ENCODE measurements at places on chromosomes 5 and 9.

DNA sequence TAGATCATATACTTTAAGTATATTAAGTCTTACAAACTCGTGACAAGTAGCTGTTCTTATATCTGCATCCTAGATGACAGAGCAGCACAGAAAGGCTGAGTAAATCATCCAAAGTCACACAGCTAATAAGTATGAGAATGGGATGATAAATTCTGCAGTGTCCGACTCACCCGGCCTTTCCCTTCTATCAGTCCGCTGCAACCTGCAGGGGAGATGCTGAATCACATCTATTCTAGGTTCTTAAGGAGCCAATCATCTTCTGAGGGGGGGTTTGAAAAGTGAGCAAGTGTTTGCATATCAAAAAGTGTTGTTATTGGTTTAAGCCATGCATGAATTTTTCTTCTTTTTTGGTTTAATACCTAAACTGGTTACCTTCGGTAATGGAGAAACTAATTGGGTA, 38.9 kb downstream of the ADAMTS16 start:
- DNase-seq: no peak

- DNase-seq: no peak
These were observed 24.2 kb downstream of the PSMB7 start for GRCh38 chr9:124390794-124391658.

- DNase-seq: no peak
These were observed 43.6 kb upstream of the SLC30A5 start for GRCh38 chr5:69050214-69050613.

- no peak for DNase-seq
These were observed 17.9 kb upstream of the DAPK1 start for GRCh38 chr9:87479801-87480201.

GRCh38 chr9:126975327-126976220, 61.0 kb downstream of the RALGPS1 start:
- no peak for DNase-seq

DNA sequence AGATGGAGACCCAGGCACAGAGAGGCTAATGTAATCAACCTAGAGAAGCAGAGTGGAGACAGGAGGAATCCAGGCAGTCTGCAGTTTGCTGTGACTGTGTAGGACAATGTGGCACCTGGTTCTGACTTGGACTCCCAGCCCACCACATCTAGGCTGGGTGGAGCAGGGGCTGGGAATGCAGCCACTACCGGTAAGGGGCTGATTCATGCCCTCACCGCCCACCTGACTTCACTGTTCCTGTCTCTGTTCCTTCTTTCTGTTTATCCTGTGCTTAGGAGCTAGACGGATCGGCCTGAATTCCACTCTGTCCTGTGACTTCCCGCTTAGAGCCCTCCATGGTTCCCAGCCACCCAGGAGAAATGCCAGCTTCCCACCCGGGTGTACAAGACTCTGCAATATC, 2.6 kb downstream of the PDLIM4 start:
- DNase-seq: no peak

- DNase-seq: no peak
These were observed 14.9 kb downstream of the MYO10 start for GRCh38 chr5:16921211-16921610.

DNA sequence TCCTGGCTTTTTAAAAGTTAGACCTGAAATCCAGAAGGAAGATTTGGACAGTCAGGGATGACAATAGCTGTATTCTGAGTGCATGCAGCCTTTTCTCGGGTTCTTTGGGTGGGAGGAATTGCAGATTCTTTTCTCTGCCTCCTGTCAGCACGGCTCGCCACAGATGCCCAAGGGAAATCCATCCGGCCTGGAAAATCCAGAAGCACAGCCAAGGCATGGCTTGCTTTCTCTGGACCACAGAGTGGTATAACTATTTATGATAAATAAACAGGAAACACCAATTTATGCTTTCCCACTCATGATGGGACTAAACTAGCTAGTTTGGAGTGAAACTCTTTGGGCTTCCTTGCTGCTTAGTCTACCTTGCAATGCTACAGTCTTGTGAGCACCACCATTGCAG, 59.1 kb downstream of the C9orf152 start:
- DNase-seq: no peak

- no peak for DNase-seq
These were observed 761 bp downstream of the REEP2 start for GRCh38 chr5:138439477-138440158.

DNA sequence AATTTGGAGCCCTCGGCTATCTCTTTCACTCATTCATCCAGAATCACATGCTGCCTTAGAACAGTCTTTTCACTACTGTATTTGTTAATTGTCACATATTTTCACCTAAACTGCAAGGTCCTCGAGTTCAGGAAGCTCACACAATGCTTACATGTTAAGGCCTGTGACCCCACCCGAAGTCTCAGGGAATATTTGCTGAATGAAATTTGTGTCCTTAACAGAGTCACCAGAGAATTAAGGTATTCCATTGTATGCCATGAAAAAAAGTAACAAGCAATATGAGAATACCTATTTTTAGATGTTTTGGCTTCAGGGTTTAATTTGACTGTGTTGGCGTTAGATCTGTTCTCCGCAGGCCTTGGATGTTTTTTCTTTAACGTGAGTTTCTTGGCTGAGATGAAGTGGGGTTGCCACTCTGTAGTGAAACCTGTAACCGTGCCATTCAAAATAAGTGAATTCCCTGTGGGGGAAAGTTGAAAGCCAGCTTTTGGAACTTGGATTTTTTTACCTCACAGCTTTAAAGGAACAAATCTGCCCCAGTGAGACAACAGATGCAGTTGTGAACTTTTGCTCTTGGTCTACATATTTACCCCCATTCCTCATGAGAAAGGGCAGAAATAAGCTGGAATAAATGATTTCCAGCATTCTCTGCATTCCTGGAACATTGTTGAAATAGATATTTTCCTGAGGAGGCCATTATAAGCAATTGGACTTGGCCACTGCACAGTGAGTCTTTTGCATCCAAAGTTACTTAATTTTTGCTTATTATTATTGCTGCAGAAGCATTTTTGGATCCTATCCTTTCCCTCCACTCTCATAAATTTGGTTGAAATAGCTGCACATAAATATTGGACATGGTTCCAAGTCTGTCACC, 35.9 kb upstream of the FBP1 start:
- no peak for DNase-seq

- DNase-seq: no peak
These were observed 336.7 kb upstream of the CLINT1 start for GRCh38 chr5:158195416-158196210.

GRCh38 chr9:5518171-5518936, 8.0 kb downstream of the PDCD1LG2 start:
- DNase-seq: no peak

DNA sequence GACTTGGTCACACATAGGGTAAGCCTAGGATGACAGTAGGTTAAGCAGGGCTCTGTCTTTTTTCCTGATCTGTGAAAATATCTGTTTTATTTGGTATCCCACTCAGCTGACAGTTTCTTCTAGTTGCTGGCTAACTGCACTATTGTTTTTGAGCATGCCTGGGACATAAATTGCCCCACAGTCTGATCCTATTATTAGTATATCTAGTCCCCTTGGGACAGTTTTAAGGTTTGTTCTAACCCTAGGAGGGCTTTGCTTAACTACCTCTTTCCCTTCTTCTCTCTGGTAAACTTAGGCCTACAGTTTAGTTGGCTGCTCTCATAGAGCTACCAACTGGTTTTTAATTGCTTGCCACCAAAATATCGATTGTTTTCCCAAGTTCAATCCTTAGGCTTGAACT, 446.6 kb downstream of the ARHGEF28 start:
- no peak for DNase-seq

GRCh38 chr5:106587-106986, 14.6 kb downstream of the PLEKHG4B start:
- no peak for DNase-seq

DNA sequence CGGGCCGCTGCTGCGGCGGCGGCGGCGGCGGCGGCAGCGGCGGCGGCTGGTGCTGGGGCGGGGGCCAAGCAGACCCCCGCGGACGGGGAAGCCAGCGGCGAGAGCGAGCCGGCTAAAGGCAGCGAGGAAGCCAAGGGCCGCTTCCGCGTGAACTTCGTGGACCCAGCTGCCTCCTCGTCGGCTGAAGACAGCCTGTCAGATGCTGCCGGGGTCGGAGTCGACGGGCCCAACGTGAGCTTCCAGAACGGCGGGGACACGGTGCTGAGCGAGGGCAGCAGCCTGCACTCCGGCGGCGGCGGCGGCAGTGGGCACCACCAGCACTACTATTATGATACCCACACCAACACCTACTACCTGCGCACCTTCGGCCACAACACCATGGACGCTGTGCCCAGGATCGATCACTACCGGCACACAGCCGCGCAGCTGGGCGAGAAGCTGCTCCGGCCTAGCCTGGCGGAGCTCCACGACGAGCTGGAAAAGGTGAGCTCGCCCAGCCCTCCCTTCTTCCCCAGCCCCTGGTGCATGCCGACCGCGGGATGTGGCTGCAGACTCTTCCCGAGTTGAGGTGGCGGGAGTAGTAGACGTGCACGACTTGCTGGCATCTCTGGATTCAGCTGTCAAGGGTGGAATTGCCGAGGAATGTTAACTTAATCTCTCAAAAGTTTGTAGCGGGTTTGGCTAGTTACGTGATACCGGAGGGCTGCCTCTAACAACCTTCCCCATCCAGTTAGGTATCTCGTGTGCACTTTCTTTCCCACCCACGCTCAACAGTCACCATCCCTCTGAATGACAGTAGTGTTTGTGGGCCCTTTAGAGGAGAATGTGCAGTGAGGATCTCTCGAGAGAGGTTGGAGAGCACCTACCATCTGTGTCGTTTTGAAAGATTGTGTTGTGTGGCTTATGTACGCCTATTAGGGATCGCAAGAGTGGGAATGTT, 932 bp downstream of the SLC12A2 start:
- DNase-seq: peak; percentile 26

DNA sequence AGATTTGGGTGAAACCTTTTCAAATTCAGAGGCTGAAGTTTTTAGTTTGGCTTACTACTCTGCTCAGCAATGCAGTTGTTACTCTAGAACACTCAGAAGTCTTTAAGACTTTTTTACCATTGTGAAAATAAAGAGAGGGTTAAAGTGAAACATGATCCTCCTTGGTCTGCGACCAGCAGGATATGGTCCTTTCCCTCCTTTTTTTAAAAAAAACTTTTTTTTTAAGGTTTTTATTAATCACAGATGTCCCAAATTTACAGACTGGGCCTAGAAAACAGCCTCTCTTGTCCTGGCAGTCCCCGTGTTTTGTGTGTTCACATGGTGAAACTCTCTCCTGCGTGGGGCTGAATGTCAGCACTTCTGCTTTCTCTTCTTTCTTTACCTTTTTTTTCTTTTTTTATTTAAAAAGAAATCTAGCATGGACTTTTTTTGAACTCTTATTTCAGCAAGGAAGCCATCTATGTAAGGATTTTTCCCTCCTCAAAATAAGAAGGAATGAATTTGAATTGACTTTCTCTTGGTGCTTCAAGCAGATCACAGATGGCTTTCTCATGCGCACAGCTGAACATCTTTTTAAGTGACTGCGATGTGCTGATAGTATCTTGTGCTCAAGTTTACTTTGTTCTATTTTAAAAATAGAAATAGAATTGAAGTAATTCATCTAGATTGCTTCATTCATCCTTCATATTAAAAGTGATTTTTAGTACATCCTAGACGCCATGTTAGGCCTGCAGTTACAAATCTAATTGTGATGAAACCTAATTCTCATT, 128.7 kb upstream of the OTULINL start:
- no peak for DNase-seq

DNA sequence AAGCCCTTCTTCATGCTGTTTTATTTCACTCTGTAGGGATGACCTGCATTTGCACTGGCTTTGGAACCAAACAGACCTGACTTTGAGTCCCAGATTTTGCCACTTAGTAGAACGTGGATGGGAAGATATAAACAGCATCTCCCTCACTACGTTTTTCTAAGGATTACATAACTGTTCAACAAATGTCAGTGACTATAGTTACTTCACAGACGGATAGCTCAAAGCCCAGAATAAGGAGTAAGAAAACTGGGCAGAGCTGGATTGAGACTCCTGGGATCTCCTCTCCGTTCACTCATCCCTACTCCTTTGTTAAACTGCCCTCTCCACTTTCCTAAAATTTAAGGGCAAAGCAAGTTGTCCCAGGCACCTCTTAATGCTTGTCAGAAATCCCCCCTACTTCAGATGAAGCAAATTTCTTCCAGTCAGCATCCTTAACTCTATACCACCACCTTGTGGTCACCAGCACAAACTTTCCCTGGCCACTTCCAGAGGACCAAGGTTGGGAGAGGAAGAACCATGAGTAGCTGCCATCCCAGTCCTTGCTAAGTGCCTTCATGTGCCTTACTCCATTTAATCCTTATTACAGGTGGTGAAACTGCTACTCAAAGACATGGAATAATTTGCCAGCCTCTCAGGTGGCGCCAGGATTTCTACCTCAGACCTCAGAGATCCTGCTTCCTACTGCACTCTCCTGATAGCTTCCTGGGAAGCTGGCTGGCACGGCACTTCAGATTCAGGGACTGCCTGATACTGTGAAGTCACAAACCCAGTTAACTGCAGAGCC, 38.4 kb downstream of the EGR1 start:
- no peak for DNase-seq

- peak; percentile 6 for DNase-seq
These were observed 33.0 kb upstream of the WHRN start for GRCh38 chr9:114538241-114538640.

GRCh38 chr5:19256036-19256435, 732.0 kb downstream of the CDH18 start:
- no peak for DNase-seq

DNA sequence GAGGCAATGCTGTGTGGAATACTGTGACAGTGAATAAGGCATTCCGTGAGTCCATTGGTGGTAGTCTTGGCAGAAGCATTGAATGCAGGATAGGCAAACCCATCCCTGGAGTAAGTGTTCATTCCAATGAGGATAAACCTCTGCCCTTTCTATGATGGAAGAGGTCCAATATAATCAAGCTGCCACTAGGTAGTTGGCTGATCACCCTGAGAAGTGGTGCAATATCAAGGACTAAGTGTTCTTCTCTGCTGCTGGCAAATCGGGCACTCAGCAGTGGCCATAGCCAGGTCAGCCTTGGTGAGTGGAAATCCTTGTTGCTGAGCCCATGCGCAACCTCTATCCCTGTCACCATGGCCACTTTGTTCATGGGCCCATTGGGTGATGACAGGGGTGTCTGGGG, 70.1 kb downstream of the FBXO4 start:
- DNase-seq: no peak

- DNase-seq: no peak
These were observed 11.6 kb upstream of the NKD2 start for GRCh38 chr5:997001-997474.

DNA sequence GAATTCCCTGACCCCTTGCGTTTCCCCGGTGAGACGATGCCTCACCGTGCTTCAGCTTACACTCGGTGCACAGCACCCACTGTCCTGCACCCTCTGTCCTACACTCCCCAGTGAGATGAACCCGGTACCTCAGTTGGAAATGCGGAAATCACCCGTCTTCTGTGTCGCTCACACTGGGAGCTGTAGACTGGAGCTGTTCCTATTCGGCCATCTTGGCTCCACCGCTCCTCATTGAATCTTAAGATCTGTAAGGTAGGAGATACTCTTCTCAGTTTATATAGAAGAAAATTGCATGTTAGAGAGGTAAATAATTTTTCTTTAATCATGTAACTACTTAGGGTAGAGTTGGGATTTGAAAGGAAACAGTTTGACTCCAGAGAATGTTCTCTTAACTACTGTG, 62.2 kb downstream of the DMRTA1 start:
- DNase-seq: no peak

GRCh38 chr9:4221931-4222330, 77.9 kb downstream of the GLIS3 start:
- no peak for DNase-seq

- DNase-seq: no peak
These were observed 93.2 kb upstream of the GAS1 start for GRCh38 chr9:87040410-87041009.
